ENCODE measurements at places on chromosomes 3 and 15. TPM values are rescaled to one million over a fixed set of nuclear protein-coding genes. Genes with fewer than 3 reads are reported as not detected.

DNA sequence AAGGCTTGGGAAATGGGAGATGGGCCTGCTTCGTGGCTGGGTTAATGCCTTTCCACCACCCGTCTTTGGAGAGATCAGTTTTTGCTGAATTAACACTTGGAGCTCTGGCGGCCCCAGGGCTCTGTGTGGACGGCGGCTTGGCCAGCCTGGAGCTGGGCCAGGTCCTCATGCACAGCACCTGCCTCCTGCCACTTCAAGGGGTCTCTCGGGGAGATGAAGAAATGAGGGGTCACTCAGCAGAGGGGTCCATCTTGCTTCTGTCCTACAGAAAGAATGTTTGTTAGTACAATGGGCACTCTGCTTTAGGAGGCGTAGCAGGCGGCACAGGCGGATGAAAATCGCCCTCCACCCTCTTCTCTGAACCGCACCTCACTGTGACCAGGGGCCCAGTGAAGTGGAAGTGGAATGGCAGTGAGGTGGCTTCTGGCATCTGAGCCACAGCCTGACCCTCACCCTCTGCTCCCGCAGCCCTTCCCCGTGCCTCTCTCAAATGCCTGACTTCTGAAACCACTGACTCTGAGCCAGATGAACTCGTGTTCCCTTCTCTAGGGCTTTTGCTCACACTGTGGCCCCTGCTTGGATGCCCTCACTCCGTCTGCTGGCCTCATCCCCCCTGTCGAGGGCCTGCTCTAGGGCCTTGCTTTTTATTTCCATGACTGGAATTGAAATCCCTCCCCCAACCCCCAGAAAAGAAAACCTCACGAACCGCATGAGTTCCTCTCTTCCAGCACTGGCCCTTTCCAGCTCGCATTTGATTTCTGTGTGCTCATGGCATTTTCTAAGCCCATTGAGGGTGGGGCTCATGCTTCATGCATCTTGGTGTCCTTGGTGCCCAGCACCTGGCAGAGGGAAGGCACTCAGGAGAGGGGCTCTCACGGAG, 42.2 kb downstream of the CHDH start:
- DNase-seq: no peak

GRCh38 chr15:42121021-42121420, 26.7 kb upstream of the PLA2G4D start:
- no peak for DNase-seq

GRCh38 chr3:196418601-196419000, 13.6 kb downstream of the UBXN7 start:
- no peak for DNase-seq

Gene LRIG1
- total RNA-seq: 85.8 TPM
